Cardiac septum (tissue), 1 donor: ENCODE measurements at places on chromosomes 5 and 9. TPM values are rescaled to one million over a fixed set of nuclear protein-coding genes. Genes with fewer than 3 reads are reported as not detected.

- no peak for DNase-seq
Measured at GRCh38 chr5:151113651-151114050, 32.8 kb upstream of the TNIP1 start.

ANKDD1B gene
- 0.38 TPM for total RNA-seq

- no peak for DNase-seq
Measured at GRCh38 chr9:15361737-15362136, 54.7 kb upstream of the TTC39B start.

- DNase-seq = no peak
Measured at GRCh38 chr9:136784997-136785361, 6.2 kb upstream of the TMEM141 start.

DNA sequence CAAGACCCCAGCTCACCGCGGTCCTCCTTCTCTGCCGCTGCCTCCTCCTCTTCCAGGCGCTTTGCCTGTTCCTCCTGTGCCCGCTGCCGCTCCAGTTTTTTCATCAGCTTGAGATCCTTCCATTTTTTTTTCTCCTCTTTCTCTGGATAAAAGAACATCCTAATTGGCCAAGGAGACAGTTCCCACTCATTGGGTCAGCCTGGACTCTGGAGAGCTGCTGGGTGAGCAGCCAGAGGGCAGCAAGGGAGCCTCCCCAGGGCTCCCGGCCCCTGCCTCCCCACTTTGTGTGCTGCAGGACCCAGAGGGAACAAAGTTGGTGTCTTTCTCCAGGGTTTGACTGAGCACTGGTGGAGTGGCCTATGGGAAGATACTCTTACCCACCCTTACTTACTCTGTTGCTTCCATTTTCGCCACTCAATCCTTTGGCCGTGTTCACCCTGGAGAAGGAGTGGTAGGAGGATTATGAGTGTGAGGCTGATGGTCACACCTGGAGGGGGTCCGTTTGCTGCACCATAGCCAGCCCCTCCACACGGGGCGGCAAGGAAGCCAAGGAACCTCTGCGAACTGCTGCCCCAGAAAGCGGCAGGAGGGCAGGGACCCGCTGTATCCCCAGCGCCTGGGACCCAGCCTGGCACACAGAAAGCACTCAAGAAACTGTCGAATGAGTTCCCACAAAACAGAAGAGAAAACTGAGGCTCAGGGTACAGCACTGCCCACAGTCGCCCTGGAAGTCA, 708 bp downstream of the SPOUT1 start:
- no peak for DNase-seq

DNA sequence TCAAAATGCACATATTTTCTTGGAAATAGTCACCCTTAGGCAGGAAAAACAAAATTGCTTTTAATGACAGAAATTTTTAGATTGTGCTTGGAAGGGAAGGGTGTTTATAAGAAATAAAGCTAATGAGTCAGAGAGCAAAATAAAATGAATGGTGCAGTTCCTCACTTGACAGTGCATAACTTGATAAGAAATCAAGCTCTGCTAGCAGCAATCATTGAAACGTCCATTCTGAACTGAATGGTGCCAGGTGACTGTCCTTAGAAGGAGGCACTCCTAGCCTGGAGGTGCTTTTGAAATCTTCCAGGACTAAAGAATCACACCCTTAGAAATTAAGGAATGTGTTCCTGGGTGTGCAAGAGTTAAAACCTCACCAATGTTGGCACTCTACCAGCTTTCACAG, 202.5 kb downstream of the EFNA5 start:
- DNase-seq = no peak

DNA sequence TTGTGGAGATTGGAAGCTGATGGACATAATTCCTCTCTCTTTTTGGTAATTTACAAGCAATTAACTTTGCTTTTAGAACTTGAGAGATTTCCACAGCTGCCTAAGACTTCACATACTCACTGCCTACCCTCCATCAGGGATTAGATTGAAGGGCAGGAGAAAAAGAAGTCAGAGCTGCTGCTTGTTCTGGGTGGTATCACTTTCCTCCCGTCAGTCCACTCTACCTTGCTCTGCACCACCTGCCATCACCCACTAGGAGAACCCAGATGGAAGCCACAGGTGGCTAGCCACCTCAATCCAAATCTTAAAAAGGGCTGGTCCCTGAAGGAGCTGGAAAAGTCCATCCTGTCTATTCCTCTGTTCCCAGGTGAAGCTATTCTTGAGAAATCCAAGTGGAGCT, 10.5 kb downstream of the IRF1 start:
- no peak for DNase-seq

GRCh38 chr5:91384671-91385430, 1.7 kb upstream of the ARRDC3 start:
- no peak for DNase-seq

IL9 gene
- total RNA-seq = not detected

CLPTM1L gene
- total RNA-seq = 42.6 TPM

FAM13B gene
- total RNA-seq = 26.5 TPM

CCNO gene
- 0.22 TPM for total RNA-seq

RAB3C gene
- 0.59 TPM for total RNA-seq

DRD1 gene
- 0.05 TPM for total RNA-seq

EQTN gene
- not detected for total RNA-seq

- DNase-seq = no peak
Measured at GRCh38 chr5:60514152-60514551, 185.8 kb downstream of the DEPDC1B start.

- DNase-seq = no peak
Measured at GRCh38 chr5:83865579-83865978, 144.9 kb upstream of the HAPLN1 start.

DNA sequence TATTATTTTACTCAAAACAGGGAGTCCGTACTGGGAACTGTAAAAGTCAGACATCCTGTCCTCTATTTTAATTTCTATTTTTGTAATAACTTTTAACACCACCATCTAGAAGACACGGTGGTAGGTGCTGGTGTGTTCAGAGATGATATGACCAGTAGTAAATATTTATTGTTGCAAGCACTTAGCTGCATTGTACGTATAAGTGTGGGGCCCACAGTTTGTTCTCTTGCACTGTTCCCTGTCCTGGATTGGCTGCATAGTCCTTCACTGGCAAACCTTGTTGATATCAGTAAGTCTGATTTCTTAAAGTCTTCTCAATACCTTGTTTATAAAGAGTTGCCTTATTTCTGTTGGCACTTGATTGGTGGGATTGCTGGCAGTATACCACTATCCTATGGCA, 24.6 kb upstream of the IL9 start:
- no peak for DNase-seq

DNA sequence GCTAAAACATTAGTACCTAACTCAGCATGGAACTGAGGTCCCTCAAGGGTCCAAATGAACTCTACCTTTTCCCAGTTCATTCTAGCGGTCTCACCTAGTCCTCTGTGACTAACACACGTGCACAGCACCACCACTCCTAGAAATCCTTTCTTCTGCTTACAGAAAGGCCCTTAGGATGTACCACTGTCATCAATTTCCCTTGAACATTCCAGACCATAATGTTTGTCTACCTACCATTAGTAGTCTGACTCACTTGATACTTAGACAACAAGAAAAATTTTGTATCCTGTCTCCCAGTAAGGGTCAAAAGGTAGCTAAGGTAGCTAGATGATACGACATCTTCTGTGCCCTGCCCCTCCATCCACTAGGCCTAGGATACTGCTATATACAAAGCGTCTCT, 166.6 kb downstream of the TSSK1B start:
- no peak for DNase-seq

PALM2AKAP2 gene
- total RNA-seq = 165 TPM
